ENCODE measurements at places on chromosomes 11 and 22.

GRCh38 chr11:61771195-61771894, 18.9 kb downstream of the MYRF start:
- no peak for DNase-seq

GRCh38 chr11:9565822-9566560, 7.5 kb upstream of the WEE1 start:
- DNase-seq, result peak; percentile 100

DNA sequence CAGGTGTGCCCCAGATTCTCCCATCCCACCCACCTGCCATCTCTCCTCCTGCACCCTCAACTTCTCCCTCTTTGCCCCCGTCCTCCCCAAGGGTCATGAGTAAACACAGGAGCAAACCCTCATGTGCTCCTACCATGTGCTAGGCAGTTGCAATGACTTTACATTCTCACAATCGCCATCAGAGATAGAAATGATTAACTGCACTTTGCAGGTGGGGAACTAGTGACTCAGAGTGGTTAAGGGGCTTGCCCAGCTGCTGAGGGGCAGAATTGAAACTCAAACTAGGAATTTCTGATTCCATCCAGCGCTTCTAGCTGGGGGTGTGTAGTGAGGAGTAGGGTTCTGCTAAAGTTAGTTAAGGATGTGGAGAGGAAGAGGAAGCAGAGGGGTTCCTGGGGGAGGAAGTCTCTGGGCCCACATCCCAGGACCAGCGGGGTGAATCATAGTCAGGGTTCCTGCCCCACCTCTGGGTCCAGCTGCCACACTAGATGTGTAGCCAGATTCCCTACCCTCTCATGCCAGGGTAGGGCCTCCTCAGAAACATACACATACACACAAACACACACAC, 16.0 kb upstream of the PRG2 start:
- peak; percentile 31 for DNase-seq

DNA sequence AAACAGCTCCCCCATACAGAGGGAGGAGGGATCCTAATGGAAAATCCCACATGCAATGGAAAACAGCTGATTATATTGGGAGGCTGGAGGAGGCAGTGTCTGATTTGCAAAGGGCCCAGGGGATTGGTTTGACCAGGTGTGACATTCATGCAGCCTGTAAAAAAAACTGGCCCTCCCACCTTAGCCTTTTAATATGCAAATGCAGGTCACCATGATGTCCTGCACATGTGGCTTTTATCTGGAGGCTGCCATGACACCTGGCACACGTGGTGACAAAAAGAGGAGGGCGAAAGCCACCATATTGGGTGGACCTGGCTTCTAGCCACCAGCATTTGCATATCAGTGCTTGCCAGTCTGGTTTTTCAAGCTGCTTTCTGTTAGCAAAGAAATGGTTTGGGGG, 48.5 kb downstream of the ZNF280B start:
- DNase-seq, result no peak

Data from astrocyte of the spinal cord (primary cell).